ENCODE measurements at places on chromosomes 16 and 17.

- DNase-seq, result peak; percentile 46
These were observed 2.6 kb upstream of the FMNL1 start for GRCh38 chr17:45218895-45219661.

DNA sequence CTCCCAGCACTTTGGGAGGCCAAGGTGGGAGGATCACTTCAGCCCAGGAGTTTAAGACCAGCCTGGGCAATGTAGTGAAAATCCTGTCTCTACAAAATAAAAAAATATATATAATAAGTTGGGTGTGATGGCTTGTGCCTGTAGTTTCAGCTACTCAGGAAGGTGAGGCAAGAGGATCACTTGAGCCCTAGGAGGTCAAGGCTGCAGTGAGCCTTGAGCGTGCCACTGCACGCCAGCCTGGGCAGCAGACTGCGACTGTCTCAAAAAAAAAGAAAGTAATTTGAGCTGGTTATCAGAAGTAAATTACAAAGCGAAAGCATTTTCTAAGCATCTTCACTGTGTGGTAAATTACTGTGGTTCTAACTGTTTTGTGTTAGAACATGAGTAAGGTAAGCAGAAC, 66.2 kb downstream of the NQO1 start:
- DNase-seq, result no peak

DNA sequence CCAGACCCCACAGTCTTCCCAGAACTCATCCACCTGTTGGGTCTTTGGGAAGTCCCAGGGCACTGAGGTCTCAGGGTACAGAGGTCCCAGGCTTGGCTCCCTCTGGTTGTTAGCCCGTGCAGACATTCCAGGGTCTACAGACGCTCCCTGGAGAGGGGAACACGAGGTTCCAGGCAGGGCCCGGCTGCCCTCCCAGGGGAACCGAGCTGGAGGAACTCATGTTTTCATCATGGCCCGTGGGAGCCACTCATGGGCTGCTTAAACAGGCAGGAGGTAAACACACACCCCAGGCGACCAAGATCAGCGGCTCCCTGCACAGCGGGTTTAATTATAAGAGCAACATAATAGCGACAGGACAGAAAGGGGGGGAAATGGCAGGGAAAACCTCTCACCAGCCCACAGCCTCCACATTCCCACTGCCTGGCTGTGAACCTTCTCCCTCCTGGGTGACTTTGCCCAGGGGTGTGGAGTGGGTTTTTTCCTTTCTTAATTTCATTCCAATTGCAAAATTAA, 36.5 kb downstream of the TRARG1 start:
- no peak for DNase-seq

- DNase-seq, result no peak
These were observed 36.5 kb downstream of the TBCD start for GRCh38 chr17:82788206-82789001.

GRCh38 chr17:41294016-41294415, 8.6 kb downstream of the KRTAP29-1 start:
- DNase-seq, result no peak

DNA sequence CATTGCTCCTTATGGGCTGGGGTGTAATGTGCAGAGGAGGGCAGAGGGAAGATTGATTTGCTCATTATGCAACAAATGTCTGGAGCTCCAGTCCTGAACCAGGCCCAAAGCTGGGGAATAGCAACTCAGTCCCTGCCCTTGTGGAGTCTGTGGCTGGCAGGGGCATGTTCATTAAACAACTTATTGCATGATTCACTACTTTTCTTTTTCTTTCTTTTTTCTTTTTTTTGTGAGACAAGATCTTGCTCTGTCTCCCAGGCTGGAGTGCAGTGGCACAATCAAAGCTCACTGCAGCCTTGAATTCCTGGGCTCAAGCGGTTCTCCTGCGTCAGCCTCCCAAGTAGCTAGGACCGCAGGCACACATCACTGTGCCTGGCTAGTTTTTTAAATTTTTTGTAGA, 23.1 kb downstream of the MSI2 start:
- no peak for DNase-seq

DNA sequence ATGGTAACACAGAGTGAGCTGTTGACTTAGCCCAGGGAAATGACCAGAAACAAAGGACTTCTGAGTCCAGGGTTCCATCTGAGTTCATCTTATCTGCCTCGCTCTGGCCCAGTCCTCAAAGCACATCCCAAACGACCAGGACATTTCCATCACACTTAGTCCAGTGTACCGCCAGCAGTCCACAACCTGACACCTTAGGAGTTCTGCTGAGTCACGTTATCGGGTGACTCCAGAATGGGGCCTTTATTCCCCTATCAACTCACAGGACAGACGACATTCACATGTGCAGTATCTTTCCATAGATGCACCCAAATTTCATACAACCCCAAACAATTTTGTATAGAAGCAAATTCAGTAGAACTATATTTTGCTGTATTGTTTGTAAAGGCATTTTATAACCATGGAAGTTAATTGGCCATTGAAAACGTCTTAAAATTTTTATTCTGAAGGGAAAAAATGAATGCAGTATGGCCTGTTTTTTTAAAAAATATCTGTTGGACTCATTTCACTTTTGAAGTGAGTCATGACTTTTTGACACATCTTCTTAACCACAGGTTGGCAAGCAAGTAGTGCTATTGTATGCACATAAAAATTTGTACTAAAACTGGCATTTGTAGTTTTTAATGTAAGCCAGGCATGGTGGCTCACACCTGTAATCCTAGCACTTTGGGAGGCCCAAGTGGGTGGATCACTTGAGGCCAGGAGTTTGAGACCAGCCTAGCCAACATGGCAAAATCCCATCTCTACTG, 46.3 kb downstream of the ZNF18 start:
- no peak for DNase-seq

GRCh38 chr16:62970851-62971250, 934.6 kb upstream of the CDH8 start:
- no peak for DNase-seq

- no peak for DNase-seq
These were observed 33.6 kb downstream of the ELAC2 start for GRCh38 chr17:12983991-12984884.

GRCh38 chr16:75433732-75434413, 570 bp upstream of the CFDP1 start:
- peak; percentile 98 for DNase-seq

DNA sequence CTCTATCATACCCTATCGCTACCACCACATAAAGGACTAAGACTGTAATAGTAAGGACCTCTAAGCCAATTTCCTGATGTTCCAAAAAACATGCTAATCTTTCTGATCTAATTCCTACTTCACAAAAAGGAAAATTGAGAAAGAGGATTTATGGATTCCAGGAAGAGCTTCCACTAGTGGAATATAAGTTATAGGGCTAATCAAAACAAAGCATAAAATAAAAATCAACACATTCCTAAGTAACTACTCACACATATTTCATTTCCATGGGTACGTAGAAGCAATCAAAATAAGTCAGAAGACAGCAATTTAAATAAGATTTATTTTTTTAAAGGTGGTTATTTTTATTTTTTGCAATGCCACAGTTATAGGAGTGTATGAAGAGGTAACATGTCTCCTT, 12.4 kb downstream of the CCDC43 start:
- DNase-seq, result no peak

GRCh38 chr16:61214780-61215179, 821.5 kb downstream of the CDH8 start:
- DNase-seq, result no peak

DNA sequence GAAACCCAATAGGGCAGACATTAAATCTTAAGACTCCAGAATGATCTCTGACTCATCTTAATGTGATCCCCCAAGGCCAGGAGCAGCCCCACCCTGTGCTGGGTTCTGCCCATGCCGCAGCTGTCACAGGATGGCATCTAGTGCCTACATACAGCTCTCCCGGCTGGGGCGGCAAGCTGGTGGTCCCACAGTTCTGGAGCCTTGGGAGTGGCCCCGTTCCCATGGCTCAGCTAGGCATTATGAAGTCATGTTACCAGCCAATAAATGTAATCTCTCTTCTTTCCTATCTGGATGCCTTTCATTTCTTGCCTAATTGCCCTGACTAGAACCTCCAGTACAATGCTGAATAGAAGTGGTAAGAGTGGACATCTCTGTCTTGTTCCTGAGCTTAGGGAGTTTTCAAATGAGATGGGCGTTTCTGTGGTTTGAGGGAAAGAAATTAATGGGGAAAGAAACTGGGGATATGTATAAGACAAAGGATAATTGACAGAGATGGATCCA, 95.7 kb upstream of the DNAH17 start:
- DNase-seq, result no peak

DNA sequence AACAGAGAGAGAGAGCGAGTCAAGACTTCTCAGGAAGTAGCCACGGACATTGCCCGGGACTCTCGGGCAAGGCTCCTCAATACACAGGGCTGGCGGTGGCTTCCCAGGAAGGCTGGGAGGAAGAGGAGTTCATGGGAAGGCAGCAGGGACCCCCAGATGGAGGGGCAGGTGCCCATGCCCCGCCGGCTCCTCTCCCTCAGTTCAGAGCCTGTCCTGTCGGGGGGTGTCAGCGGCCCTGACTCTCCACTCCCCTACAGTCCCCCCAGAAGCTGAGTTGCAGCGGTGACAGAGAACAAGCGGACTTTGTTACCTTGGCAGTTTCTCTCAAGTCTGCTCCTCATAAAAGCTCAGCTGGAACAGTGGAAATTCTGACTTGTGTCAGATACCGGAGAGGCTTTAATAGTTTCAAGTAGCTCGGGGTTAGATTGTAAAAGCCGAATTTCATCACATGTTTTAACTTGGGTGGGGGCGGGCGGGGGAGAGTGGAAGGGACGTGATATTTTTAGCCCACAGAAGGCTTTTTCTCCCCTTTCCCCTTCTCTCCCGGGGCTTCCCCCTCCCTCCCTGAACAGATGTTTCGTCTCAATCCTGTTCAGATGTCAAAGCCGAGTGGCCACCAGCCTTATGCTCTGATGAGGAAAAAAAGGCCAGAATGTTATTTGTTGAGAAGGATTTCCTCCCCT, 65.2 kb downstream of the NKD1 start:
- no peak for DNase-seq

DNA sequence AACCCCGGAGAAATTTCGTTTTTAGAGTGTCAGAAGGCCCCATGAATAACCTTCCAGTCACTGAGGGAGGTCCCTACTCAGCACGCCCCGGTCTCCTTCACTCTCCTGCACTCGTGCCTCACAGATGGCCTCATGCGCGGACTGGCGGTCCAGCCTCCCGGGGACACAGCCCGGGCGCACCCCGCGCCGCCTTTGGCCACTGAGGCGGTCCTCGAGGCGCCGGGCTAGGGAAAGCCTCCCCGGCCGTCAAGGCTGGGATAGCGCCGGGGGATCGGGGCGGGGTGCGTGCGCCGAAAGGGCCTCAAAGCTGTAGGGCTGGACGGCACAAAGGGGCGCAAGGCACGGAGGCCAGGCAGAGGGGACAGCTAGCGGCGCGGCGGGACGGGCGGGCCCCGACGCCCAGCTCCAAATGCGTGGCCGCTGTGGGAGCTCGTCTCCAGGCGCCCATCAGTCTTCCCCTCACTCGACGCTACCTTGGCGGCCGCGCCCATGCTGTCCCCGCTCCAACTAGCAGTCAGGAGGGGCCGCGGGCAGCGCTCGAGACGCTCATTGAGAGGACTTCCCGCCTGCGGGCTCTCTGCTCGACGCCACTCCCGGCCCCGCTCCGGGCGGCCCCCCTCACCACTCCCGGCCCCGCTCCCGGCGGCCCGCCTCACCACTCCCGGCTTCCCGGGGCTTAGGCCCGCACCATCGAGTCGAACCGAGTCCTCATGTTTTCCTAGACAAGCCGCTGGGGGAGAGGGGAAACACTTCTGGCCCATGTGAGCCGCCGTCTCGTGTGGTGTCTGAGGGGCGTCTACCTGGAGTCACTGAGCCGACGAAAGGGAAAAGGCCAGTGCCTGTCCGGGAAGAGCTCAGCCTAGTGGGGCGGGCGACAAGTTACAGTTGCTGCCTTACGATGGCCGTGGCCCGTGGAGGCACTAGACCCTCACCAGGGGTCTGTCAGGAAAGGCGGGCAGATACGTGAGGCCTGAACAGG, at the start of gene USP6:
USP6 (plus strand) TSS at position 360 of the 979 bp plus-strand sequence. CDS start 14,336 bp downstream, outside the sequence.
- DNase-seq, result no peak

- no peak for DNase-seq
These were observed 5.7 kb downstream of the LAT start for GRCh38 chr16:28990375-28991040.

DNA sequence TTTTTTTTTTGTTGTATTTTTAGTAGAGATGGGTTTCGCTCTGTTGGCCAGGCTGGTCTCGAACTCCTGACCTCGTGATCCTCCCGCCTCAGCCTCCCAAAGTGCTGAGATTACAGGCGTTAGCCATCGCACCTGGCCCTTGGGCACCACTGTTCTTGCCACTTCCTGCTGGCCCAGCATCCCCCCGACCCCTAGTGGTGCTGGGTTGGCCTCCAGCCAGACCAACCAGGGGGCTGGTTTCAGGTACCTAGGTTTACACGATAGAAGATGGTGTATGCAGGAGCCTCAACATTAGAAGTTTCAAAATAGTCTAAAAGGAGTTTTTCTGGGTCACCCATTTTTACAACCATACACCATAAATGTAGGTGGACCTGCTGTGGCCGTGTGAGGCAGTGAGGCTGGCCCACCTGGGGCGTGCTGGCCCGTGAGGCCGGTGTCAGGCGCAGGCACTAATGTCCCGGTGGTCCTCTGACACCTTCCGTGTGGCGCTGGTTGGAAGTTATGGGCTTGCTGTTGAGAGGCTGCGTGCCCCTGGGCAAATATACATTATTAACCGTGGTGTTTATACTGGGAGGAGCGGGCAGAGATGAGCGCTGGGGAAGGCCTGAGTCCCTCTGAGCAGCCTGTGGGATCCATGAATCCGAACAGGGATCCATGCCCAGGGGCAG, 43.5 kb downstream of the CFAP20 start:
- DNase-seq, result no peak

DNA sequence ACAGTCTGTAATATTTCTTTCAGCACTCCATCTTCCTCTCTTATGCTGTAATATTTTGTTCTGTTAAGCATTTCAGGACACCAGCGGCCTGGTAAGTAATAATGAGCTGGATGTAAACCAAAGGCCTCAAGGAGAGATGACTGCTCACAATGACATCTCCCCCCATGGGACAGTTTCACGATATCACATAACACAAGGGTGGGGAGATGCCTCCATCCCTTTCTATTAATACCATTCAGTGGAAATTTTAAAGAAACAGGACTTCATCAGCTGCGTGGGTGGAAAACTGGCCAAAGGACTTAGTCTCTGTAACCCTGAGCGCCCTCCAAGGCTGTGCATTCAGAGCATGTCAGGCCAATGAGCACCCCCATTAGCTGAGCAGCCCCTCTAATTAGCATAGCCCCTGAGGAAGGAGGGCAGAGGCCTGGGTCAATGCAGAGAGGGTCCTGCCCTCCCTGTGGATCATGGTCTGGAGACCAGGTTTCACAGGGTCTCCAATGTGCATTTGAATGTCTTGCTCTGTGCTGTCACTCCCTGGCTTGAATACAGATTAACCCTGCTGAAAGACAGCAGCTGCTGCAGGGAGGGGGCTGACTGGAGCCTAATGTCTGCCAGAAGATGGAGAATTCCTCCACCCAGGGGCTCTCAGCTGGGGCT, 156.4 kb downstream of the HS3ST2 start:
- no peak for DNase-seq

- no peak for DNase-seq
These were observed 138.5 kb upstream of the TBX2 start for GRCh38 chr17:61261001-61261637.
